ENCODE measurements at places on chromosomes 11 and 22.

DNA sequence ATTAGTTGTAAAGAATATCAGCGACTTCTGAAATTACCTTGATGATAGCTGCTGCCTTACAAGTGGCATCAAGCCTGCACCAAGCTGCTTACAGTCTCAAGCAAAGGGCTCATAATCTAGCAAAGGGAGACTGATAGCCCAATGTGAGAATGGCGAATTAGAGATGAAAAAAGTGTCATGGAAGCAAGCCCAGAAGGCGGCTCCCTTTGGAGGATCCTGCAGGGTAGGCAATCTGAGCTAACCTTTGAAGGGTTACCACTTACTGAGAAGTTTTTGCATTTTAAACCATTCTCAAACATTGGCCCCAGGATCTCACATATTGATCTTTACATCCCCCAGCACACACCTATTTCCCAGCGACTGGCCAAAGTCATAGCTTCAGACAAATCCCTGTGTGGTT lies 18.5 kb downstream of the GAB2 start:
- no peak for DNase-seq

GRCh38 chr11:128882451-128882850 lies 8.7 kb upstream of the KCNJ5 start:
- no peak for DNase-seq

DNA sequence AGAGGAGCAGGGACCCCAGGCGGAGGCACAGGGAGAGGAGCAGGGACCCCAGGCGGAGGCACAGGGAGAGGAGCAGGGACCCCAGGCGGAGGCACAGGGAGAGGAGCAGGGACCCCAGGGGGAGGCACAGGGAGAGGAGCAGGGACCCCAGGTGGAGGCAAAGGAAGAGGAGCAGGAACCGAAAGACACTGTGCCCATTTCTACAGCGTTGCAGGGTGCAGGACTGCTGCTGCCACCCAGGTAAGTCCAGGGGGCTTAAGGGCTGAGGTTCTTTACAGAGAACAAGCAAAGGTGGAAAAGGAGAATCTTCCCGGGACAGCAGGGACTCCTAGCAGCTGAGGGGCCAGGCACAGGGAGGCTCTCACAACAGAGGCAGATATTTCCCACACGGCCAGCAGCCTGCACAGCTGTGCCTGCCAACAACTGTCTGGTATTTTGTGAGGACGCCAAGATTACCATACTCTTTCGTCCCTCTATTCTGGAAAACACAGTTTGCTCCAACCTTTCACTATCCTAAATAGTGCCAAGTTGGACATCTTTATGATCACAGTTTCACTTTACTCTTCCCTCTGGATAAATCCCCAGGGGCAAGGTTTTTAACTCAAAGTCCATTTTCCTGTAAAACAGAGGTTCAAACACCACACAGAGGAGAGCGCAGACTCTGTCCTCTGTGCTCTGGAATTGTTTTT lies 39.4 kb downstream of the SHANK2 start:
- no peak for DNase-seq

- DNase-seq: no peak
Measured at GRCh38 chr22:35148866-35149548, 83.0 kb downstream of the ISX start.

DNA sequence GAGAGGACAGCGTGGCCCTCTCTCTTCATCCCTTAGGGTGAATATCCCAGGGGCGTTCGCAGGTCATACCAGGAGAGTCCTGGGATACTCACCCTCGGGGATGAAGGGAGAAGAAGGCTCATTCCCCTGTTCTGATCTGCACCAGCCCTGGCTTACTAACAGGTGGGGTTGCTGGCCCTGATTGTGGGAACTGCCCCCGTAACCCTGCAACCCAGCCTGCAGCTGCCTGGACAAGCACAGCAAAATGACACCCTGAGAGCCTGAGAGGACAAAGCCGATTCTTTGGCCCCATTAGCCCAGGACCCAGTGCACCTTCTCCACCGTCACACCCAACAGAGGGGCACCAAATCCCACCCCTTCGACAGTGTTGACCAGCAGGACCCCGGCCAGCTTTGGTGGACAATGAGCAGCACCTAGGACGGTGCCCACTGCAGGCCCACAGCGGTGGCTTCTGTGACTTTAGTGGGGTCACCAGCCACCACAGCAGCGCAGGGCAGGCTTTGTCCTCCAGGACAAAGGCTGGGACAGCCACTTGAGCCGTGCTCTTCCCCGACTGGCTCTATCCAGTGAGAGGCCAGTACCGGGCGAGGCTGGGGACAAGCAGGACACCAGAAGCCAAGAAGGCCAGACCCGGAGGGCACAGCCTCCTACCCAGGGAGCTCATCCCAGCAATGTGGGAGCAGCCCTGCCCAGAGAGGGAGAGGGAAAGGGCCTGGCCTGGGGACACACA lies 98.5 kb upstream of the RTL6 start:
- no peak for DNase-seq

DNA sequence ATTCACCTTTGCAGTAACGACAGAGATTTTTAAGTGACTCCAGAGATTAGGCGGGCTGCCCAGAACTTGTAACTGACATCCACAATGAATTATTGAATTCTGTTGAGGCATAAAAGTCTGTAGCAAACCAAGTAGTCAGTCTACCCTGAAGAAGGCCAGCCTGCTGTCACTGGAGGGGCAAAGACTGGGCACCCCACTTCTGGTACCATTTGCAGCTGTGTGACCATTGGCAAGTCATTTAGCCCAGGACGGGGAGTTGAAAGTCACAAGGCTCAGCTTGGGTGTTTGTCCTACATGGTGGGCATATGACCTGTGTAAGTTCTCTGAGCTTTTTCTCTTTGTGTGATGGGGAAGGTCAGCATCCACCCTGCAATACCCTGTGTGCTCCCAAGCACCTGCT lies 119.4 kb downstream of the ARHGAP8 start:
- no peak for DNase-seq

- DNase-seq: no peak
Measured at GRCh38 chr11:15547685-15548084, 433.0 kb downstream of the INSC start.

GRCh38 chr22:30909306-30909705 lies 59.3 kb downstream of the MORC2 start:
- no peak for DNase-seq

DNA sequence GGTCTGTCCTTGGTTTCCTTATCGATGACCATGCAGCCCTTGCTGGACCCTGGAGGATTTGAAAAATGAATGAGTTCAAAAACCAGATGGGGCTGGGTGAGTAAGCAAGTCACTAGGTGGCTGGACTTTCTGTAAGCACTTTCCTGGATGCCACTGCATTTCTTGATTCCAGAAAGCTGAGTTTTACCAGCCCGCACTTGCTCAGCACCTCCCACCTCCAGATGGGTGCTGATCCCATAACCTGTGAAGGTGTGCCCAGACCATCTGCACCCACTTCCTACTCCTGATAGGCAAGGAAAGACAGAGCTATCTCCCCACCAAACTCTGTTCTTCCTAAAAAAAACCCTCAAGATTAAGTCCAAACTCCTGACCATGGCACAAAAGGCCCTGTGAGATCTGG lies 21.1 kb downstream of the ASCC2 start:
- no peak for DNase-seq

DNA sequence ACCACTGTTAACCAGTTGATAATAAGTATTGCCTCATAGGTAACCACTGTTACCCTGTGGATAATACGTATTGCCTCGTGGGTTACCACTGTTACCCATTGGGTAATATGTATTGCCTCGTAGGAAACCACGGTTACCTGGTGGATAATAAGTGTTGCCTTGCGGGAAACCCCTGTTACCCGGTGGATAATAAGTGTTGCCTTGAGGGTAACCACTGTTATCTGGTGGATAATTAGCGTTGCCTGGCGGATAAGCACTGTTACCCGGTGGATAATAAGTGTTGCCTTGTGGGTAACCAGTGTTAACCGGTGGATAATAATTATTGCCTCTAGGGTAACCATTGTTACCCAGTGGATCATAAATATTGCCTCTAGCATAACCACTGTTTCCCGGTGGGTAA lies 27.3 kb upstream of the NXPE4 start:
- DNase-seq: no peak

- no peak for DNase-seq
Measured at GRCh38 chr11:119888119-119888518, 159.1 kb upstream of the NECTIN1 start.

DNA sequence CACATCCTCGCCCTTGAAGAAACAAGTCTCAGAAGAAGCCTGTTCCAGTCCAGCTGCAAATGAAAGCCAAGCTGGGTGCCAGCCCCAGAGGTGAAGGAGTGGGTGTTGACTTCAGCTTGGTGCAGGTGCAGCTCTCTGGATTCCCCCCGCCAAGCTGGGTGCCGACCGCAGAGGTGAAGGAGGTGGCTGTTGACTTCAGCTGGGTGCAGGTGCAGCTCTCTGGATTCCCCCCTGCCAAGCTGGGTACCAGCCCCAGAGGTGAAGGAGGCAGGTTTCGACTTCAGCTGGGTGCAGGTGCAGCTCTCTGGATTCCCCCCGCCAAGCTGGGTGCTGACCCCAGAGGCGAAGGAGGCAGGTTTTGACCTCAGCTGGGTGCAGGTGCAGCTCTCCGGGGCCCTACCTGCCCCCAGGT lies 1234.0 kb downstream of the TBC1D22A start:
- DNase-seq: no peak
